ENCODE measurements at places on chromosomes 12 and 14.

DNA sequence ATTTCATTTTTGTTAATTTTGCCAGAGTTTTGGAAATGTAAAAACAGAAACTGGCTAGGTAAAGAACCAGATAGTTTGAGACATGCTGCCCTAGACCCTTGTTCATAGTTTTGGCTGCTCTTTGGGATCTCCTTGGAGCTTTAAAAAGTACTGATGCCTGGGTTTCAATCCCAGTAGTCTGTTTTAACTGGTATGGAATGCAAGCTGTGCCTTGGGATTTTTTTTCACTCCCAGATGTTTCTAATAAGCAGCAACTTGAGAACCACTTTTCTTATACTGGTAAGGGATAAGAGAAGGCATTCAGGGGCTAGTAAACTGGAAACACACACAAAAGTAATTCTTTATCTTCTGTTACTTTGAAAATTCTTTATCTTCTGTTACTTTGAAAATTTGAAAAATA lies 18.8 kb downstream of the SLC35F4 start:
- DNase-seq, result no peak
- no peaks in the 10 kb centered on the region for H3K27me3 ChIP-seq
- H3K4me1 ChIP-seq, result no peaks in the 10 kb centered on the region
- H3K36me3 ChIP-seq, result no peaks in the 10 kb centered on the region
- H3K27ac ChIP-seq, result no peak overlapping the region
- no peak overlapping the region for H3K4me3 ChIP-seq

DNA sequence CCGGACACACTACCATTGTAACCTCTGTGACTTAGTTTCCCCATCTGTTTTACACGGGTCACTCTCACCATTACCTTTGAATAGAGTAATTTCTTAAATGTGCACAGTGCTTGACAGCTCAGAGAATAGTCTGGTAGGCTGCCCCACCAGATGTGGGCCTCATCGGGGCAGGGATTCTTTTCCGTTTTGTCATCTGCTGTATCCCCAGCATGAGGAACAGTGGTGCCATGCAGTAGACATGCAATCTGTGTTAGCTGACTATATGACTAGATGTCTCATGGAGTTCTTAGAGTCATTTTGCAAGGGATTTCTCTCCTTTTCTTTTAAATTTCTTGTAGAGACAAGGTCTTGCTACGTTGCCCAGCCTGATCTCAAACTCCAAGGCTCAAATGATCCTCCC lies 44.9 kb upstream of the PLEKHG3 start:
- no peak overlapping the region for H3K27ac ChIP-seq
- H3K4me3 ChIP-seq, result no peak overlapping the region
- DNase-seq, result no peak

- H3K4me1 ChIP-seq, result no peaks in the 10 kb centered on the region
- no peak overlapping the region for H3K27ac ChIP-seq
- H3K4me3 ChIP-seq, result no peak overlapping the region
Observed at GRCh38 chr14:56390859-56391258, 188.7 kb upstream of the TMEM260 start.

GRCh38 chr12:53645165-53645564 lies 19.0 kb upstream of the ATF7 start:
- H3K27me3 ChIP-seq, result no peaks in the 10 kb centered on the region
- DNase-seq, result no peak
- no peak overlapping the region for H3K4me3 ChIP-seq
- H3K4me1 ChIP-seq, result no peaks in the 10 kb centered on the region
- no peak overlapping the region for H3K27ac ChIP-seq
- no peaks in the 10 kb centered on the region for H3K36me3 ChIP-seq

DNA sequence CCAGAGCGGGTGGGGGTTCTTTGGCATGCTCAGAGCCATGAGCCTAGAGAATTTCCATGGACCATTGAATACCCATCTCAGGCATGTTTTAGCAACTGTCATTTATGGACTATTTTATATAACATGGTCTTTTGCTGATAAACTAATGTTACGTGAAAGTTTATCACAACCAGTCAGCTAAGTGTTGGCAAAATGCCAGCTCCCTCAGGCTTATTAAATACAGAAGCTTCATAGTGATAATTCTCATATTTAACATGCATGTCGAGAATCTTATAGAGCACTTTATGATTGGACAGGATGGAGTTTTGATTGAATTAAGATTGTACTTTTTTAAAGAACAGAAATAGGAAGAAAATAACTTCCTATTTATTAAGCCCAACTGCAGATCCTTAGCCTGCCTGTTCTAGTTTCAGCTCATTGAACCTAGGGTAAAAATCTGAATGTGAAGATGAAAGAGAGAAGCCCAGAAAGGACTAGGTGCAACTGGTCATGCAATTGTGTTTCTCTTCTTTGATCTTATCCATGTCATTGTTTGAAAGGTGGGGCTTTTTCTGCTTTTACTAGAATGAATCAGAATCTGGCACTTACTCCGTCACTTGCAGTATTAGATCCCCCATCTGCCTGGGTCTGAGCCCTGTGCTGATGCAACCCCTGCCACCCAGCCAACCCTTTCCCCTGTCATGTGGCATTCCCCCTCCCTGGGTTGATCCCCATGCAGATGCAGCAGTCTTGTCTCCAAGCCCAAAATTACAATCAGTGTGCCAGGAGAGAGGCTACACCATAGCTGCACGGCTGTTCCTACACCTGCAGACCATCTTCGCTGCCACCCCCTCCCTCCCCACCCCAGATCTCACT lies 134.6 kb upstream of the EVL start:
- peaks cover 2% of the 10 kb centered on the region for H3K4me1 ChIP-seq
- no peaks in the 10 kb centered on the region for H3K27me3 ChIP-seq
- H3K27ac ChIP-seq, result no peak overlapping the region
- no peaks in the 10 kb centered on the region for H3K36me3 ChIP-seq
- DNase-seq, result no peak
- no peak overlapping the region for H3K4me3 ChIP-seq

DNA sequence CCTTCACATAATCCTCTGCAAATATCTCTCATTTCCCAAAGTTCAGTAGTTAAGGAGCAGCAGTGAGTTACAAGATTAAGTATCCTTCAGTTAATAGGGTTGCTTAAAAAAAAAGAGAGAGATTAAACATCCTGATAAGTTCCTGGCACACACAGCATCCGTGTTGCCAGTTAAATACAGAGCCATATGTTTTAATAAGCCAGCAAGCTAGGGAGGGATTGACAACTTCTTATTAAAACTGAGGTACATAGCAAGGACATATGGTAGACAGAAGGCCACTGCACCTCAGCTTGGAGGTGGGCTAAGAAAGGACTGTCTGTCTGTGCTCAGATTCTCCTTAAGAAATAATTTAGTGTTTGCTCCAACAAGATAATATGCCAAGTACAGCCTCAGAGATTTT lies 9.6 kb upstream of the TMEM30B start:
- H3K4me3 ChIP-seq, result no peak overlapping the region
- H3K27me3 ChIP-seq, result no peaks in the 10 kb centered on the region
- H3K4me1 ChIP-seq, result peaks cover 17% of the 10 kb centered on the region
- DNase-seq, result no peak
- H3K36me3 ChIP-seq, result no peaks in the 10 kb centered on the region

DNA sequence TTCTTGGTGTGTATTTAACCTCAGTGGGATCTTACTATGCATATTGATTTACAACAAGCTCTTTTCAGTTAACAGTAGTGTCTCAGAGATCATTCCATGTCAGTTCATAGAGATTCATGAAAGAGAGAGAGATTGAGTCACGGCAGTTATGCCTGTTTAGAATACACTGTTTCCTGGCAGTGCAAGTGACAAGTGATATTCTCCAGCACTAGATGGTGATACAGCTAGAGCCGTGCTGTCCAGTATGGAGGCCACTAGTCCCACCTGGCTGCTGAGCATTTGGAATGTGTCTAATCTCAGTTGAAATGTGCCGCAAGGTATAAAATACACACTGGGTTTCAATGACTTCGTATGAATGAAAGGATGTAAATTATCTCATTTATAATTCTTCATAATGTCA lies 184.4 kb downstream of the SUDS3 start:
- no peaks in the 10 kb centered on the region for H3K4me1 ChIP-seq
- H3K4me3 ChIP-seq, result no peak overlapping the region
- DNase-seq, result no peak
- no peaks in the 10 kb centered on the region for H3K36me3 ChIP-seq
- H3K27me3 ChIP-seq, result no peaks in the 10 kb centered on the region

DNA sequence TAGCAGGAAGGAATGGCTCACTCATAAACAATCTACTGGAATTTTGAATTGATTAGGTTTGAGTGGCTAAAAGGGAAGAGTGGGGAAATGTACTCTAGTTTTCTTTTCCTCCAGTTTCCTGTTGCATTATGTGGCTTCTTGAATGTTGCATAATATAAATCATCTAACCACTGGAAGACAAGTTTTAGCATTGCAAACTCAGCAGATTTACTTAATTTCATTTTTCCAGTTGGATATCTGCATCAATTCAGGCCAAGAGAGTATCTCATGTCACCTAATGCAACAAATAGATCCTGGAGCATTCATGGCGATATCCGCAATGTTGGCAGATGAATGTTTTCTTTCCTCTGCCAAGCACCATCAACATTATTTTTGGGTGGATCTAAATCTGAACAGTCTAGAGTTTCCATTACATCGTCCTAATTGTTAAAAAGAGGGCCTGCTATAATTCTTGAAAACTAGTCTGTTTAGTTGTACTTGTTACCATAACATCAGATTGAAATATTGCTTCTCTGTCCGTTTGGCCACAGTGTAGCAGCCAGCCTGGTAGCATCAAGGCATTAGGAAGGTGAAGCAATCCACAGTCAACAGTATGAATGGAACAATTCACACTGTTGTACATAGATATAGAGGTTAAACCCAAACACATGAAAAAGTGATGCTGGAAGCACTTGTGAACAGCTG lies 544.2 kb downstream of the ETNK1 start:
- H3K36me3 ChIP-seq, result no peaks in the 10 kb centered on the region
- no peak overlapping the region for H3K4me3 ChIP-seq
- no peak for DNase-seq

- no peaks in the 10 kb centered on the region for H3K36me3 ChIP-seq
- H3K27me3 ChIP-seq, result no peaks in the 10 kb centered on the region
- no peak overlapping the region for H3K4me3 ChIP-seq
Observed at GRCh38 chr12:72276181-72276805, 4.1 kb downstream of the TRHDE start.

DNA sequence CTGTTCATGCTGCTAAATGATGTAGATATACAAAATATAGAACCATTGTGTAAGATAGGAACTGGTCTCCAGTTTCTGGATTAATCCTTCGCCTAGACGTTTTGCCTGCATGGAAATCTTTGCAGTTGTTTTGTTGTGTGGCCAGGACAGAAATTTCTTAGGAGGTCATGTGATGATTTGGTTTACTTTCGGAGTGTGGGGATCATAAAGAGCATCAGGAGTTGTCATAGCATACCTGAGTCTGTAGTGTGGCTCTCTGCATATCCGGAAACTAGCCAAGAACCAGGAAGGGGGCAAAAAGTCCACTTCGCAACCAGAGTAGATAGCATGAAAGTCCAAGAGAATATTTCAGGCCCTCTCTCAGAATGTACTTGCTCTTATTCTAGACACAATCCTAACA lies 3.1 kb downstream of the SAMD4A start:
- H3K27me3 ChIP-seq, result no peaks in the 10 kb centered on the region
- DNase-seq, result no peak
- peaks cover 9% of the 10 kb centered on the region for H3K4me1 ChIP-seq

- no peaks in the 10 kb centered on the region for H3K27me3 ChIP-seq
- no peak overlapping the region for H3K4me3 ChIP-seq
- H3K4me1 ChIP-seq, result no peaks in the 10 kb centered on the region
- no peak overlapping the region for H3K27ac ChIP-seq
- no peaks in the 10 kb centered on the region for H3K36me3 ChIP-seq
Observed at GRCh38 chr14:23881282-23881681, 72.3 kb upstream of the DHRS4 start.

DNA sequence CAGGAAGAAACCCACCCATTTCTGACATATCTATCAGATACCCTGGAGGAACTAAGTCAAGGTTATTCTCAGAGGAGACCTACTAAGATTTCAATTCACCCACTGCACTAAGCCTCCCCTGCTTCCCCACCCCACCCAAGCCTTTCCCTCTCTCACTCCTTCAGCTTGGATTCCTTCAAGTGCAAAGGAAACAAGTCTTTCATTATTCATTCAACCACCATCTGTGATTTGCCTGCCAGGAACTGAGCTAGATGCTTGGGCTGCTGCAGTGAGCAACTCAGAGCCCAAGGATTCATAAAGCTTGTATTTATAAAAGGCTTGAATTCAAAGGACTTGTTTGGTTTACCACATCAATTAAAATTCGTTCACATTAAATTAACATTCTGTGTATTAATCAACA lies 161.3 kb downstream of the GXYLT1 start:
- H3K27ac ChIP-seq, result no peak overlapping the region
- no peak overlapping the region for H3K4me3 ChIP-seq
- H3K36me3 ChIP-seq, result no peaks in the 10 kb centered on the region

- H3K4me1 ChIP-seq, result no peaks in the 10 kb centered on the region
- no peak overlapping the region for H3K27ac ChIP-seq
- no peaks in the 10 kb centered on the region for H3K27me3 ChIP-seq
- H3K4me3 ChIP-seq, result no peak overlapping the region
- no peaks in the 10 kb centered on the region for H3K36me3 ChIP-seq
Observed at GRCh38 chr12:110901401-110901800, 19.0 kb downstream of the MYL2 start.

GRCh38 chr12:60672949-60673348 lies 1077.1 kb downstream of the SLC16A7 start:
- no peaks in the 10 kb centered on the region for H3K4me1 ChIP-seq
- no peak overlapping the region for H3K4me3 ChIP-seq
- H3K27me3 ChIP-seq, result no peaks in the 10 kb centered on the region
- H3K27ac ChIP-seq, result no peak overlapping the region
- H3K36me3 ChIP-seq, result no peaks in the 10 kb centered on the region

- H3K27ac ChIP-seq, result no peak overlapping the region
- H3K4me1 ChIP-seq, result no peaks in the 10 kb centered on the region
- no peaks in the 10 kb centered on the region for H3K36me3 ChIP-seq
- H3K27me3 ChIP-seq, result no peaks in the 10 kb centered on the region
Observed at GRCh38 chr12:109582636-109583035, 9.0 kb downstream of the MVK start.

GRCh38 chr12:91920741-91921140 lies 224.9 kb downstream of the BTG1 start:
- H3K4me3 ChIP-seq, result no peak overlapping the region
- no peaks in the 10 kb centered on the region for H3K4me1 ChIP-seq
- no peaks in the 10 kb centered on the region for H3K27me3 ChIP-seq
- H3K27ac ChIP-seq, result no peak overlapping the region
- no peak for DNase-seq

- H3K4me1 ChIP-seq, result peaks cover 15% of the 10 kb centered on the region
- no peaks in the 10 kb centered on the region for H3K36me3 ChIP-seq
- no peak overlapping the region for H3K27ac ChIP-seq
- no peak for DNase-seq
- no peaks in the 10 kb centered on the region for H3K27me3 ChIP-seq
Observed at GRCh38 chr12:27246774-27247173, 2.7 kb downstream of the STK38L start.

- no peak for DNase-seq
- no peaks in the 10 kb centered on the region for H3K4me1 ChIP-seq
- H3K4me3 ChIP-seq, result peak overlapping the region; percentile 19
- peak overlapping the region; percentile 40 for H3K27ac ChIP-seq
- H3K27me3 ChIP-seq, result no peaks in the 10 kb centered on the region
Observed at GRCh38 chr12:52032446-52032803, 18.8 kb upstream of the NR4A1 start.

- H3K36me3 ChIP-seq, result no peaks in the 10 kb centered on the region
- H3K4me1 ChIP-seq, result no peaks in the 10 kb centered on the region
- no peak overlapping the region for H3K27ac ChIP-seq
- DNase-seq, result no peak
- no peak overlapping the region for H3K4me3 ChIP-seq
Observed at GRCh38 chr12:3628629-3629028, 124.3 kb downstream of the CRACR2A start.

- H3K27me3 ChIP-seq, result no peaks in the 10 kb centered on the region
- DNase-seq, result no peak
- no peak overlapping the region for H3K27ac ChIP-seq
- no peak overlapping the region for H3K4me3 ChIP-seq
Observed at GRCh38 chr12:130557886-130558765, 158.0 kb downstream of the RIMBP2 start.

Measured in right lobe of liver (tissue), 6 donors.